ENCODE measurements at places on chromosomes 11 and 22.

- peak; percentile 69 for DNase-seq
Observed at GRCh38 chr11:129143335-129143734, 48.8 kb downstream of the ARHGAP32 start.

DNA sequence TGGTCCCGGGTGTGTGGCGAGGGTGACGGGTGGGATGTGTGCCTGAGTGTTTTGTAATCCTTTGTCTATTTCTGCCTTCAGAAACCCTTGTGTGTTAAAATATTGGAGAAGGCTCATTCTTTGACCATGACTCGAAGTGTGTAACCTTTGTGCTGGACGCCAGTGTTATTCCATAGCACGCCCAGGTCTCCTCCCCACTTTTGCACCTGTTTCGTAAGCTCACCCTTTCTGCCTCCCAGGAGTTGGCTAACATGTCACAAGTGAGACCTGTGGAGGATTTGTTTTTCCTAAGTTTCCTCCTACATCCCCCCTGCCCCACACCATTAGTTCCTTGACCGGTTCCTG lies 382 bp downstream of the C11orf54 start:
- DNase-seq: no peak

GRCh38 chr22:43090130-43090789 lies 1.1 kb upstream of the TTLL1 start:
- peak; percentile 83 for DNase-seq

DNA sequence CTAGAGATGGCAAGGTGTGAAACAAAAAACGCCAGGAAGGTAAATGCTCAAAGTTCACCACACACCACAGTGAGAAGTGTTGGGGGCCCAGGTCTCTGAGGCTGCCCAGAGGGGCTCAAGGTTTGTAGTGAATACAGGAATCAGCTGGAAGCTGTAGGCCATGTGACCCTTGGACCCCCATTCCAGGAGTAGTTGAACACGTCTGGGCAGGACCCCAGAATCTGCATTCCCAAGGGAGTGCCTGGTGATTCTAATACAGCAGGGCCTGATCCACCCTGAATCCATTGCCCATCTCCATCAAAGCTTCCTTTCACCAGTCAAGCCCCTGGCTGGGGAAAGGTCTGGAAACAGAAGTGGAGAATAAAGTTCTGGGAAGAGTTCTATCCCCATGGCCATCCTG lies 70.8 kb upstream of the B3GAT1 start:
- DNase-seq: no peak

DNA sequence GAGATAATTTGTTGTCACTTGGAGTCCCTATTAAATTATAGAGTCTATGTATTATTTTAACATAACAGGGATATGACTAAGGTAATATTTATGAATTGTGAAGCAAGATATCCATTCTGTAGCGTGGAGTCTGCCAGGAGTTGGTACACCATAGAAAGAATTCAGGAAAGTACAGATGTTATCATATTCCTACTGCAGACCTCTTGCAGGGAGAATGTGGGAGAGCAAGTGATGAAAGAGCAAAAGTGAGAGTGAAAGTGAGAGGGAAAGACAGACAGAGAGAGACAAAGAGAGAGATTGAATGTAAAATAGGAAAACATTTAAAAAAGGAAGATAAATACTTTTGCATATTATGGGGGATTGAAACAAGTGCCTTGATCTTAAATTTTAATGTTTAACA lies 468.8 kb downstream of the CNTN5 start:
- no peak for DNase-seq

- DNase-seq: no peak
Observed at GRCh38 chr11:44818110-44818509, 91.3 kb downstream of the TSPAN18 start.

DNA sequence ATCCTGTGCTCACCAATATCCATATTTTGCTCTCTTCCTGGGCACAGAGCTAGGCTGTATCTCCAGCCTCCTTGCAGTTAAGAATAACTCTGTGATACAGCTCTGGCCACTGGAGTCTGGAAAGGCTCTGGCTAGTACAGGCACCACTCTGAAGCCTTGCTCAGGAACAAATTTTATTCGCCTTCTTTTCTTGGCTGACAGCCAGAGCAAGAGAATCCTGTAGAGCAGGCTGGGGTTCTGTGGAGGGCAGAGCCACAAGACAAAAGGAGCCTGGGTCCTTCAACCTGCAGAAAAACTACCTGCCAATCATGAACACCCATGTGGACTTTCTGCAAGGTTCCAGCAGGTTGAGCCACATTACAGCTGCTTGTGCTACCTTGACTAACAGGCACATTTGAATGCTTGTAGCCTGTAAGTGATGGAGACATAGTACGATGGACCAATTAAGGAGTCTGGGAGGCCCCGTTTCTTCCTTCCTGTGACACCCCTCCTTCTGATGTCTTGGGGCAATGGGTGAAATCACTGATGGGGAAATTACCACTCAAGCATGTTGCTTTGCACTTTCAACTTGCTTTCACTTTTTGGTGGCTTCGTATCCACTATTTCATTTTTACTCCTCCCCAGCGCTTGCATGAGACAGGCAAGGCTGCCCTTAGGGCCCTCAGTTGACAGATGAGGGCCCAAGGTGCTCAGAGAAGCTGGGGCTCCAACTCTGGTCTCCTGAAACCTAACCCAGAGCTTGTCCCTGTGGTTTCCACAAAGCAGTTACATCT lies 267.2 kb upstream of the SYN3 start:
- no peak for DNase-seq

- no peak for DNase-seq
Observed at GRCh38 chr11:120835601-120836228, 188.2 kb upstream of the TBCEL start.
